ENCODE measurements at places on chromosomes 6 and 20.

- no peak overlapping the region for H3K27ac ChIP-seq
- H3K4me3 ChIP-seq: no peak overlapping the region
- H3K36me3 ChIP-seq: no peaks in the 10 kb centered on the region
- H3K4me1 ChIP-seq: no peaks in the 10 kb centered on the region
Measured at GRCh38 chr6:117985916-117986315, 78.9 kb downstream of the SLC35F1 start.

DNA sequence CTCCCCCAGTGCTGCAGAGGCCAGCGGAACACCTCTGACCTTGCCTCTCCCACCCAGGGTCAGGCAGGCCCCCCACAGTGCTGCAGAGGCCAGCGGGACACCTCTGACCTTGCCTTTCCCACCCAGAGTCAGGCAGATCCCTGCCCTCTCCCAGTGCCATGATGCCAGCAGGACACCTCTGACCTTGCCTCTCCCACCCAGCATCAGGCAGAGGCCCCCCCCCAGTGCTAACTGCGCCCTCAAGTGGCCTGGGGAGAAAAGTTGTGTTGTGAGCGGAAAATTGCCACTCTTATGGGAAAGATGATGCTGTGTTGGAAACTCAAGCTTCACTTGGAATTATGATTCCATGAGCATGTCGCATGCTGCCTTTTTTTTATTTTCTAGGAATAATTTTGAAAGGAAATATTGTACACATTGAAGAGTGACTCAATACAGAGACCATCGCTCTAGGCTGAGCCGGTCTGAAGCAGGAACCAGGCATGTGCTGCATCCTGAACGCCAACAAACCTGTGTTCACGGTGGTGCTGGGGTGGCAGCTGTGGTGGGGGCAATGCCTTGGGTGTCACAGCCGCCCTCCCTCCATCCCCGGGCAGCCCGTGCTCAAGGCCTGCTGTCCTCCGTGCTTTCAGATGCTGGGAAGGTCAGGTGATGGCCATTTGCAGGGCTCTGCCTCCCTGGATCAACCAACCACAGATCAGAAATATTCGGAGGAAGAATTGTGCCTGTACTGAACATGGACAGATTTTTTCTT, 98.6 kb downstream of the CDH4 start:
- DNase-seq: no peak
- no peaks in the 10 kb centered on the region for H3K27me3 ChIP-seq
- no peak overlapping the region for H3K4me3 ChIP-seq
- no peak overlapping the region for H3K27ac ChIP-seq

- no peak overlapping the region for H3K27ac ChIP-seq
- H3K4me3 ChIP-seq: no peak overlapping the region
- no peak for DNase-seq
- H3K36me3 ChIP-seq: no peaks in the 10 kb centered on the region
- H3K27me3 ChIP-seq: no peaks in the 10 kb centered on the region
- no peaks in the 10 kb centered on the region for H3K4me1 ChIP-seq
Measured at GRCh38 chr6:92822222-92822621, 597.1 kb downstream of the EPHA7 start.

GRCh38 chr20:11426948-11427347, 490.7 kb upstream of the BTBD3 start:
- H3K27ac ChIP-seq: no peak overlapping the region
- no peaks in the 10 kb centered on the region for H3K4me1 ChIP-seq
- H3K36me3 ChIP-seq: no peaks in the 10 kb centered on the region
- H3K4me3 ChIP-seq: no peak overlapping the region
- H3K27me3 ChIP-seq: no peaks in the 10 kb centered on the region

GRCh38 chr6:166450167-166450873, 67.6 kb upstream of the MPC1 start:
- H3K27me3 ChIP-seq: no peaks in the 10 kb centered on the region
- no peak overlapping the region for H3K27ac ChIP-seq
- DNase-seq: no peak
- H3K4me1 ChIP-seq: no peaks in the 10 kb centered on the region
- H3K4me3 ChIP-seq: no peak overlapping the region

GRCh38 chr6:16322666-16323312, 84.4 kb downstream of the GMPR start:
- H3K27me3 ChIP-seq: no peaks in the 10 kb centered on the region
- H3K4me1 ChIP-seq: peaks cover 64% of the 10 kb centered on the region
- peak overlapping the region; percentile 96 for H3K27ac ChIP-seq
- H3K36me3 ChIP-seq: peaks cover 38% of the 10 kb centered on the region
- peak overlapping the region; percentile 56 for H3K4me3 ChIP-seq

DNA sequence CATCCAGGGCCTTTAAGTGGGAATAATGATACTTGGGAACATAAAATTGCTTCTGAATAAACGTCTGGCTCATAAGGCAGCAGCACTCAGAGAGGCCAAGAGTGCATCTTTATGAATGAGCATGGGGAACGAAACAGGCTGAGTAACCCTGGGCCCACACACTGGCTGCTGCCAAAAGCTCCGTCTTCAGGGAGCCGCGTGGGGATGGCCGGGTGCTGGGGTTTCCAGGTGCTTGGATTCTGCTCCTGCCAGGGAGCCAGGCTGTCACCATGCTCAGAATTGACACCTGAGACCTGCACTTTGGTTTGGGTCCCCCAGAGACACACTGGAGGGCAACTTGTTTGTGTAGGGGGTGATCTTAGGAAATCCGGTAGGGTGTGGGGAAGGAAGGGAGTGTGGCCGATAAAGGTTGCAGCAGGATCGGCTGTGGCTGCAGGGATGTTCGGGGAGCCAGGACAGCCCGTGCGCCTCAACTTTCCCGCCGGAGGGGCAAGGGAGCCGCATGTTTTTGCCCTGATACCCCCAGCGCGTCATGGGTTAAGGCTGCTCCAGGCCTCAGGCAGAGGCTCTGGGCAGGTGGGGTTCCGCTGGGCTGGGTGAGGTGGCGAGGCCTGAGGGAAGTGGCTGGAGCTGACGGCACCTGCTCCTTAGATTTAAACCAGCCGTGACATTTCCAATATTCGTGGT, 101.8 kb downstream of the YTHDF1 start:
- DNase-seq: no peak
- H3K27ac ChIP-seq: no peak overlapping the region
- H3K36me3 ChIP-seq: no peaks in the 10 kb centered on the region
- H3K4me1 ChIP-seq: no peaks in the 10 kb centered on the region

GRCh38 chr20:61739086-61739831, 326.4 kb downstream of the TAF4 start:
- no peak for DNase-seq
- H3K27ac ChIP-seq: no peak overlapping the region
- H3K4me1 ChIP-seq: no peaks in the 10 kb centered on the region

DNA sequence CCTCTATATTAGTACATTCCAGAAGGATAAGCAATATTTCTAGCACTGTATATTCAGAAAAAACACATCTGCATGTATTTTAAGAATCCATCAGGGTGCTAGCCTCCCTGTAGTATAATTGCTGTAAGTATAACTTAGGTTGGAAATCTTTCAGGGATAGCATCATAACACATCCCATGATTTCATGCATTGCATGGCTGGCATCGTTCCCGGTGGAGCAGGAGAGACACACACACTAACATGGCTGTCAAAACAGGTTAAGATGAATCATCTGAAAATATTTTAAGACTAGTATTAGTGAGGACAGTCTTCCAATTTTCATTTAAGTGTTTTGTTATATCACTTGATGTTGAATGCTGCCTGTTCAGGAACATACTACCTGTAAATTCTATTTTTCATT, 32.1 kb upstream of the CENPW start:
- H3K27ac ChIP-seq: no peak overlapping the region
- H3K36me3 ChIP-seq: no peaks in the 10 kb centered on the region
- peaks cover 1% of the 10 kb centered on the region for H3K27me3 ChIP-seq
- no peaks in the 10 kb centered on the region for H3K4me1 ChIP-seq
- H3K4me3 ChIP-seq: no peak overlapping the region

DNA sequence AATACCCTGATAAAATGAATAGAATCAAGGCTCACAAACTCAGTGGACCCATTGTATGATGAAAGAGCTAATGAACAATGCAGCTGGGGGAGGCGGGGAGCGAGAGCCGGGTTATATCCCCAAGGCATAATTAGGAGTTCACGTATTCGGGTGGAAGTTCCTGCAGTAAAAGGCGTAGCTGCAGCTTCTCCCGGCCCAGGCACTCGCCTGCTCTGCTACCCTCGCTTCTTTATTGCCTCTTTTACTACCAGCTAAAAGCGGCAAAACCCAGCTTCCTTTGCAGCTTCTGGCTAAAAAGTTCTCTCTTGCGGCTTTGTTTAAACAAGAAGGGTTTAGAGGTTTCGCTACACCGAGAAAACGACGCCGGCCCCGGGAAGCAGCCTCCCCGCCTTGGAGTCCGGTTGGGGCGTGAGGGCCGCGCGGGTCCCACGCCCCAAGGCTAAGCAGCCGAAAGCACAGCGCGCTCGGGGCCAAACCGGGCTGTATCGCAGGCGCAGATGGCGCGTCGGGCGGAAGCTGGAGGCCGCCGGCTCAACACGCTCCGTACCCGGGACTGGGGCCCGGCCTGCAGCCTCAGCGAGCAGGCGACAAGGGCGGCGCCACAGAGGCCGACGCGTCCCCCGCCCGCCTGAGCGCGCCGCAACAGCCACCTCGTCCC, 1.6 kb downstream of the ZBTB2 start:
- H3K27ac ChIP-seq: peak overlapping the region; percentile 96
- no peak for DNase-seq
- H3K4me1 ChIP-seq: peaks cover 48% of the 10 kb centered on the region
- H3K36me3 ChIP-seq: peaks cover 32% of the 10 kb centered on the region
- peak overlapping the region; percentile 95 for H3K4me3 ChIP-seq
- no peaks in the 10 kb centered on the region for H3K27me3 ChIP-seq

DNA sequence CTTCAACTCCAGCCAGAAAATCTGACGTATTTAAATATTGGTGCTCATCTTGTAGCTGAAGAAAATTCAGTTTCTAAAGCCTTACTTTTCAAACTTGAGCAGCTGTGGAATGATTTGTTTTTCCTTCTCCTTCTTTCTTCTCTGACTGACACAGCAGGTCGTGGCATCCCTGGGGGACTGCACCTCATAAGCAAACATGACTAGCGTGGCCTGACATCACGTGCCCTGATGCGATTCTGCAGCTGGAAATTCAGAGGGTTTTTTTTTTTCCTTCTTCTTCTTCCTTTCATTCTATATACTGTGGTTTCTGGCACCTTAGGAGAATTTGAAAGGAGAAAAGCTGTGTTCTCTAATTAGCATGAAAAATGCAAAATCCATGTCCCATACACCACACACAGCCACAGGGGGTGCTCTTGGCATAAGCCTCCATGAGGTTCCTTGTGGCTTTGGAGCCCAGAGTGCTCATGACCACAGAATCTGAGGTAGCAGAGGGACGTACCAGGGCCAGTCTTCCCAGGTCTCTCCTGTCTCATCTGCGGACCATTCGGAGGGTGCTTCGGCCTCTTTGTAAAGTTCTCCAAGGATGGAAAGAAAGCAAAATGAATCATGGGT, 258.5 kb upstream of the CDH4 start:
- no peak for DNase-seq
- no peak overlapping the region for H3K4me3 ChIP-seq
- no peaks in the 10 kb centered on the region for H3K4me1 ChIP-seq
- no peaks in the 10 kb centered on the region for H3K36me3 ChIP-seq
- H3K27me3 ChIP-seq: no peaks in the 10 kb centered on the region

DNA sequence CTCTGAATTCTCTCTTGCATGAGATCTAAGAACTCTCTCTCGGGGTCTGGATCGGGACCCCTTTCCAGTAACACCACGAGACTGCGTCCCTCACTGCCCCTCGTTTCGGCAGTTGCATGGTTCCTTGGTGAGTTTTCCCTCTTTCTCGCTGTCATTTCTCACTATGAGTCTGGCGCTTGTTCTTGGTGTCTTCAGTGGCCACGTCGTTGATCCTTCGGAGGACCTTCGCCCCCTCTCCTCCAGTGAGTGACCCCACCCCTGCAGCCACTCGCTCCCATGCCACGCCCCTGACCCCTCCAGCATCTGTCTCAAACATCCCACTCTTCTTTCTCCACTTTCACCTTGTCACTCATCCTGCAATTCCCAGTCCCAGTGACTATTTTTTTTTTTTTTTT, 23.0 kb downstream of the SYNJ2 start:
- peaks cover 15% of the 10 kb centered on the region for H3K36me3 ChIP-seq
- H3K27ac ChIP-seq: no peak overlapping the region
- no peak overlapping the region for H3K4me3 ChIP-seq
- no peaks in the 10 kb centered on the region for H3K27me3 ChIP-seq

- no peaks in the 10 kb centered on the region for H3K27me3 ChIP-seq
- H3K4me1 ChIP-seq: no peaks in the 10 kb centered on the region
Measured at GRCh38 chr20:24833592-24833991, 115.5 kb upstream of the CST7 start.

- peak overlapping the region; percentile 61 for H3K27ac ChIP-seq
- no peak for DNase-seq
- H3K4me1 ChIP-seq: peaks cover 39% of the 10 kb centered on the region
- no peak overlapping the region for H3K4me3 ChIP-seq
- no peaks in the 10 kb centered on the region for H3K36me3 ChIP-seq
- no peaks in the 10 kb centered on the region for H3K27me3 ChIP-seq
Measured at GRCh38 chr20:366041-366718, 14.4 kb upstream of the TRIB3 start.

DNA sequence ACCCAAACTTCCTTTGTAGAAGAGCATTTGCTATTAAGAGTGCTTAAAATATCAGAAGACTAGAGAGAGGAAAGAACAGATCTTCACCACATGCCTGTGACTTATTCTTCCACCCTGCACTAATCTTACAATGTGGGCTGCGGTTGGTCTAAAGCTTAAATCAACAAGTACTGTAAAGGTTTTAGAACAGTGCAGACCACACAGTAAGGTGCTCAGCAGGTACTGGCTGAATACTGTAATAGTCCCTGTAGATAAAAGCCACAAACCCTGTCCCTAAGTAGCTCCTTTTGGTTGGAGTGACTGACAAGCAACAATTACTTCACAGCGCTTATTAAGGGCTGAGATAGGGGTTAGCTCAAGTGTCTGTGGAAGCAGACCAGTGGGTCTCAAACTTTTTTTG, 972 bp upstream of the PHF3 start:
- peaks cover 32% of the 10 kb centered on the region for H3K4me1 ChIP-seq
- peaks cover 7% of the 10 kb centered on the region for H3K27me3 ChIP-seq
- peak overlapping the region; percentile 100 for H3K4me3 ChIP-seq
- no peak for DNase-seq
- H3K36me3 ChIP-seq: peaks cover 9% of the 10 kb centered on the region
